Germinal center (tissue), 1 donor: ENCODE measurements at places on chromosomes 7 and 10.

DNA sequence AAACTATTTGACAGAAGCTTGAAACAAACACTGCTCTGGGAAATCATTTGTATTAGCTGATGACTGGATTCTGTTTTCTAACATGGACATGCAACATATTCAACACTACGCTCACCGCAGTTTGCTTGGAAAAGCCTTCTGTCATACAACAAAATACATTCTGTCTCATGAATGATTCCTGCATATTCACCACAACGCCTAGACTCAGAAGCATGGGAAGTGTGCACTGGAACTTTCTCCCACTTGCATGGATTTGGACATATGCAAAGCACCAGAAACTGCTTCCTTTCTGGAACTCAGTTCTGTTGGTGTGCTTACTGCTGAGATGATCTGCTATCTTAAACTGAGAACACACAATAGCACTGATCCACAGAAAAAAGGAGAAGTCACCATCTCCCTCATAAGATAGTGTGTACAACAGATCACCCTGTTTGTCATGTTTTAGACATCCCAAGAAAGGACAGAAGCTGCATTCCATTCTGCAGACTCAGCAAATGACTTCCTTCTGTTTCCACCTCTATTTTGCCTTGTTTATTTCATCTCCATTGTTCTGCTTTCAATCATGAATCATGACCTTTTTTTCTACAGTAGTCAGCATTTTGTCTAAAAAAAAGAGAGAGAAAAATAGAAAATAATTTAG is 115.8 kb downstream of the HTR7 start:
- no peak for DNase-seq

GRCh38 chr7:24336461-24336860 is 52.5 kb downstream of the NPY start:
- no peak for DNase-seq

DNA sequence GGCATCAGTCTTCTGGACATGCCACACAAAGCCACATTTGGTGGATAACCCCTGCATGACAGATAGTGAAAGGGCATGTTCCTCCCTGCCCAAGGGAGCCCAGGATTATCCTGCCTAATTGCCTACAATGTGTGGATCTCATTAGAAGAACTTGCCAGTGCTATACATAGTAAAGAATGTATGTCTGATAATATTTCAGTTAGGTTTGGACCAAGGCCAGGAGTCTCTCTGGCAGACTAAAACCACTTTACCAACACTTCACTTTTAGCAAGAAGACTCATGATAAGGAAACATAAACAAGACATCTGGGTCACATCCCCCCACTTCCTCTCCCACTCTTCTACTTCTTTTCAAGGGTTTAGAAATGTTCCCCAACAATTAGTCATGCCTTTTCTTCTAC is 196.7 kb downstream of the MTERF1 start:
- DNase-seq: no peak

GRCh38 chr10:122087436-122087835 is 98.5 kb downstream of the TACC2 start:
- DNase-seq: no peak

DNA sequence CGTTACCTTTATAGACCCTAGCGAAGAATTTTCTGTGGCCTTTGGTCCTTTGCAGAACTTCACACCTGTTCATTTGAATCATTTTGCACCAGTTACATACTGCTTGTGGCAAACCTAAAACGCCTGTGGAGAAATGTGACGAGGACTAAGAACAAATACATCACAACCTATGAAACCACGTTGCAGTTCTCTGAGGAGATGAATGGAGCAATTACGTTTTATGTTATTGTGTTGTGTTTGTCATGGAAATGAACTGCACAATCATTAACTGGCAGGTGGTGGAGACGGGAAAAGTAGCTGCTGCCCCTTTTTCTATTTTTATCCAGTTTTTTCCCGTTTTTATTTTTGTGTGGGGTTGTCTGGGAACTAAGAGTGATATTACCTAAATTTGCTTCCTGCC is 505.5 kb downstream of the SDK1 start:
- no peak for DNase-seq

GRCh38 chr10:86149257-86149656 is 217.3 kb downstream of the GRID1 start:
- no peak for DNase-seq

GRCh38 chr10:209357-209756 is 74.1 kb downstream of the ZMYND11 start:
- DNase-seq: no peak

GRCh38 chr10:97065686-97066660 is 119.8 kb downstream of the SLIT1 start:
- no peak for DNase-seq

- DNase-seq: no peak
Measured at GRCh38 chr10:34802692-34803091, 12.4 kb downstream of the PARD3 start.

- no peak for DNase-seq
Measured at GRCh38 chr10:107657851-107658250, 493.3 kb upstream of the SORCS1 start.

GRCh38 chr7:3980300-3980643 is 679.2 kb downstream of the SDK1 start:
- DNase-seq: no peak

DNA sequence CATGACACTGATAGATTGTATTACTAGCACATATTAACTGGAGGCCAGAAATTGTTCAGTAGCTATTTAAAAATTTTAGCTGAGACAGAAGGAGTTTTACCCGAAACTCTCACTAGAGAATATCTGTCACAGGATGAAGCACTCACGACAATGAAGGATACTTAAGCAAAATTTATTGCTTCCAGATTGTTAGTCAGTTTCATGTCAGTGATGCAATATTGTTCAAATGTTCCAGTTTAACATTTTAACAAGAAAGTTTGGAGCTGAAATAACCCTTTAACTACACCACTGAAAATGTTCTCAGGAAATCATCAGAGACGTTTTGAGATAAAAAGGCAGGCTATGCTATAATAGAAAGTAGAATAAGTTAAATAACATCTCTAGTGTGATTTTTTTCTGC is 15.0 kb upstream of the CADPS2 start:
- no peak for DNase-seq

GRCh38 chr7:158407581-158408317 is 179.9 kb downstream of the PTPRN2 start:
- DNase-seq: no peak

- DNase-seq: no peak
Measured at GRCh38 chr7:96789914-96790313, 80.3 kb upstream of the SEM1 start.

DNA sequence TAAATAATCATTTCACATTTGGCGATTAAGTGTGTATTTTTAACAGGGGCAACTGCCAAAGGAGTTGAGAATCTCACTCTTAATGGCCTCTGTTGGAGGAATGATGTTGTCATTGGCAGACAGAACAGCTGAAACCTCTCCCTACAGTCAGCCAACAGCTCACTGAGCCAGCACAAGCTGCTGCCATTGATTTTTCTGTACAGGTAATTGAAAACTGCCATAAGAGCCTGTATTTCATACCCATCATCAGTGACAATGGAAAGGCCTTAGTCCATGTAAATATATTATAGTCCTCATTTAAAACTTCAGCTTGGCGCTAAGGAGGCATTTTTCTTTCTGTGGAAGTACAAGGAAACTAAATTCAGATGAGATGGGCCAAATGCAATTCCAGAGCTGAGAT is 28.1 kb upstream of the PTN start:
- no peak for DNase-seq
